IMR-90 (cell line): ENCODE measurements at places on chromosomes 1 and 21. TPM values are rescaled to one million over a fixed set of nuclear protein-coding genes. Genes with fewer than 3 reads are reported as not detected.

DNA sequence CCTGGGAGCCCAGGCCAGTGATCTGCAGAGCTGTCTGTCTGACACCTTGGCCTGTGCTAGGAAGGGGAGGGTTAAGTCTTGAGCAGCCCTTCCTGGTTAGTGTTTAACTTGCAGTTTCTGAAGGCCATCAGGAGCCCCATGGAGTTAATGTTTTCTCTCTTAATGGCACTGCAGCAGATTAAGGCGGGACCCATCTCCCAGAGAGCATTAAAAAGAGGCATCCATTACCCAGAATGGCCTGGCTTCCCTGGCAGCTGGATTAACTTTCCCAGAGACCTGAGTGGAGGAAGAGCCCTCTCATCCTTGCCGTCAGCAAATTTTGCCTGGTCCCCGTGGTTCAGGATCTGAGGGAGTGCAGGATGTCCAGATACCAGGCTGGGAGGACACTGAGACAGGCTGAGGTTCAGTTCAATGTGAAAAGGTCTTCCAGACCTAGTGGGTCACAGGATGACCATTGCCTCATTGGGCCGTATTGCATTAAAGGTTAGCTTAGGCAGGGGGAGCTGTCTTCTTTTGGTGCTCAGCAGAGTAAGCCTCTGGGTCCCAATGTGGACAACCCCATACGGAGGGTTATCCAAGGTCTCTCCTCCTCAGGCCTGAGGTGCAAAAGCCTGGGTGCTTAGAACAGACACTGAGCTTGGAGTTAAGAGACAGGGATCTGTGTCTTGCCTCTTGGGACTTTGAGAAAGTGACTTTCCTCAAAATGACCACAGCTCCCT lies 522.6 kb downstream of the PTPRU start:
- no peak for DNase-seq

Gene FCGR1A
- polyA plus RNA-seq: not detected in 2 replicates

DNA sequence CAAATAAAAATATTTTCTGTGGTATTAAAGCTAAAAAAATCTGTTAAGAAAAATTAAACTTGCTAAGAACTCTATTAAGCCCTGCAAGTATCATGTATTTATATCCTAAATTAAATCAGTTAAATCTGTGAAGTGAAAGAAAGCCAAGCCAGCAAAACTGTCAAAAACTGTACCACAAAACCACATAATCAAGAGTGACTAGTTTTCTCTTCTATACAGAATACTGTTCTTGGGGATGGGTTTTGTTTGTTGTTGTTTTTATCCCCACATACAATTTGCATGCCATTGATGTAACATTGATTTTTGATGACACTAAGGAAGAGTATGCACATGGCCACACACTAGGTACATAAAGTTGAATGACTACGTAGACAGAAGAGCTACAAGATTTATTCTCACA lies 20.4 kb downstream of the DPH5 start:
- no peak for DNase-seq

Gene LRRC71
- polyA plus RNA-seq: 0.47 and 0.50 TPM in 2 replicates

- DNase-seq: peak; percentile 65
Observed at GRCh38 chr1:157993147-157993917, at the start of gene KIRREL1. TSS of gene KIRREL1 (plus strand) at chr1:157993645. CDS start at chr1:157993677, 32 bp downstream.

Gene SLC16A4
- 20.8 and 27.7 TPM in 2 replicates for polyA plus RNA-seq

Gene NAXE
- 60.6 and 61.0 TPM in 2 replicates for polyA plus RNA-seq

DNA sequence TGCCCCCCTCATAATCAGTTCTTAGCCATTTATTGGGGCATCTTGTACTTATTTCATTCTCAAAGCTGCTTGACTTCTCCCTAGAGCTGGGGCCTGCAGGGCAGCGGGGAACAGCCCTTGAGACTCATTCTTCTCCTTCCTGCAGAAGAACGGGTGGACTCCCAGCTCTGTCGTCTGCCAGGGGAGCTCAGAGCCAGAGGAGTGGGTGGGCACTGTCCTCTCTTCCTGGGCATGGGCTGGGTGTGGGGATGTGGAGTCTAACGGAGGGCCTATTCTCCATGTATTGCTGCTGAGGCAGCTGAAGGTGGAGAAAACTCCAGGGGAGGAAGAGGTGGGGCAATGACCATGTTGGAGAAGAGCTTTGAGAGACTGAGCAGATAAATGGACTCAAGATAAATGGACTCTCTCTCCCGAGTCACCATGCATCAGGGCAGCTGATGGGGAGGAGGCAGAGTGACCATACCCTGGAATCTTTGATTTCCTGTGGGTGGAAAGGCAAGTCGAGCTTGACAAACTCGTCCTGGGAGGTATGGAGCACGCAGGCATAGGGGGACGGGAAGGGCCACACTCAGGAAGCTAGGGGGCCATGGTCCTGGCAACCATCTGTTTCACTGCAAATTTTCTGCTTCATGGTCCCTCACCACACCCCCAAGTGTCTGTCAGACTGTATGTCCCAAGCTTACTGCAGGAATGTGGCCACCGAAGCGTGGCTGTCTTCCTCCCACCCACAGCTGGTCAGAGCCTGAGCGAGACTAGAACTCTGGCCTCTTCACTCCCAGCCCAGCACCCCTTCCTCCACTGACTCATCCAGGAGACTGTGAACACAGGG lies 56.9 kb upstream of the ATP2B4 start:
- DNase-seq: peak; percentile 83

DNA sequence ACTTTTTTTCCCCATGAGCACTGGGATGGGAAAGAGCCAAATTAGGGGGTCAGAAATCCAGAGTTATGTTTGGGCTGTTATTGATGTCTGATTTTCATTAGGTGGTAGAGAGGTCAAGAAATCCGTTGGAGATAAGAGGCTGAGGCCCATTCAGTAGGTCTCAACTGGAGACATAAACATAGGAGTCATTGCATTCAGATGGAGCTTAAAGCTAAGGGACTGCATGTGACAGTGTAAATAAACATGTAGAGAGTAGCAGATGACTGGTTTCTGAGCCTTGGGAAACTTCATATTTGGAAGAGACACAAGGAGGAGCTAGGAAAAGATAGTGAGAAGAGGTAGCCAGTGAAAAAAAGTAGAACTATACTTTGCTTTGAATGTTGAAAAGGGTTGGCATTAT lies 11.7 kb downstream of the PTPRC start:
- no peak for DNase-seq

GRCh38 chr1:21313203-21313885 lies 23.1 kb upstream of the ECE1 start:
- DNase-seq: peak; percentile 88

GRCh38 chr1:115423776-115424175 lies 85.7 kb upstream of the NGF start:
- peak; percentile 74 for DNase-seq

GRCh38 chr1:208737922-208738321 lies 493.7 kb upstream of the PLXNA2 start:
- DNase-seq: no peak

Gene HMGCL
- 25.3 and 30.6 TPM in 2 replicates for polyA plus RNA-seq

Gene PLPPR4
- 3.9 and 4.5 TPM in 2 replicates for polyA plus RNA-seq

DNA sequence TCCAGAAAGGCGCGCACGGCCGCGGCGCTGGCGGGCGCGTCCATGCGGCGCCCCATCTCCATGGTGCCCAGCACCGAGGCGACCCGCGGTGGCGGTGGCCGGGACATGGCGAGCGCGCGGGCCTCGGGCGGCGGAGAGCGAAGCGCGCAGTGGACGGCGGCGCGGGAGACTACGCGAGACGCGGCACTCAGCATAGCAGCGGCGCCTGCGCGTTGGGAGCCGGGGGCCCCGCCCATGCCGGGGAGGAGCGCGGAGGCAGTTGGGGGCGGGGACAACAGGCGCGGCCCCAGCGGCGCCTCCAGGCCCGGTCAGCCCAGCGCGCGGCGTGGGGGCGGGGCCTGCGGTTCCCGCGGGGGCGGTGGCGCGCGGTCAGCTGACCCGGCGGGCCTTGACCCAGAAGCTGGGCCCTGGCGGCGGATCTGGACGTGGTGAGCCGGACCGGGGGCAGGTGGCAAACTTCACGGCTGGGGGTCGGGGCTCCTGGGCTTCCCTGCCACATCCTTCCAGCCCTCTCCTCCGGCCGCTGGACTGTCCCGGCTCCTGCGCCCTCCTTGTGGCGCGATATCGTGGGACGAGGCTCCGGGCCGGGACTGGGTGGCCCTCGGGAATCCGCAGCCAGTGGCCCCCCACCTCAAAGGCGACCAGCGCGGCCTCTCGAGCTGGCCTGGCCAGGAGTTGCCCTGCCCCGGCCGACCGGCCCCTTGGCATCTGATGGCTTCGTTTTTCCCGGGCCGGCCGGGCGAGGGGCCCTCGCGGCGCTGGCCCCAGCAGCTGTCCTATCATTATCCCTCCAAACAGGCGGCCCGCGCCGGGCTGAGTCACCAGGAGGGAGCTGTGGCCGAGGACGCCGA lies at the start of the genes AKR7A2 and SLC66A1:
Gene AKR7A2, minus strand, starts transcription at position 214 of the 851 bp plus-strand sequence. Its CDS starts 20 bp downstream, at position 194.
Gene SLC66A1, plus strand, starts transcription at position 396 of the 851 bp plus-strand sequence. CDS start 5,352 bp downstream, outside the sequence.
- peak; percentile 89 for DNase-seq

DNA sequence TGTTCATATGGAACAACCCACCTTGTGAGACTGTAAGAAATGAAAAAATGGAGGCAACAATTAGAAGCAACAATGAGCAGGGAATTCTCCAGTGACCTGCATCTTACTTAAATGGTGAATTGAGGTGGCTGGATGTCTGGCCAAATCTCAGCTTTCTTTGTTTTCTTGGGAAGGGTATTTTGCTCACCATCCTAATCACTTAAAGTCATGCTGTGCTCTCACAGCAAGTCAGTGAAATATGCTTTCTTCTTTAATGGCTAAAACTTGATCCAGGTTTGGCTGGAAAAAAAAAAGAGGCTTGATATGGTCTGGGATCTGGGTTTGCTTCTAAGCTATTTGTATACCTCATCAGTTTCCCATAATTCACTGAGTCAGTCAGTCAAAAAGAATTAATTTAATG lies 124.8 kb downstream of the ESRRG start:
- DNase-seq: no peak

DNA sequence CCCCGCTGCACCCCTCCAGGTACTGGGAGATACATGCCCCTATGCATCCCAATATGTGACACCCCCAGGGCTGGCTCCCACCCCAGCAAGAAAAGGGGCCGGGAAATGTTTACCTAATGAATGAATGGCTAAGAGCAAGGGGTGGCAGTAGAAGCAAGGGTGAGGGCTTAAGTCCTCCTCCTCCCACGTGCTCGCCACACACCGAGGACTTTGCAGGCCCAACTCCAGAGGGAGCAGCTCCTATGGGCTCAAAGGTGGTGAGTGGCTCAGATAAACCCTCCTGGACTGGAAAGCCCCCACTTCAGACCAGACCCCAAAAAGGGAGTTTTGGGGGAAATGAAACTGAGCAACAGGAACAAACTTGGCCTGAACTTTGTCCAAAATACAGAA lies 11.4 kb downstream of the SLC45A3 start:
- no peak for DNase-seq

DNA sequence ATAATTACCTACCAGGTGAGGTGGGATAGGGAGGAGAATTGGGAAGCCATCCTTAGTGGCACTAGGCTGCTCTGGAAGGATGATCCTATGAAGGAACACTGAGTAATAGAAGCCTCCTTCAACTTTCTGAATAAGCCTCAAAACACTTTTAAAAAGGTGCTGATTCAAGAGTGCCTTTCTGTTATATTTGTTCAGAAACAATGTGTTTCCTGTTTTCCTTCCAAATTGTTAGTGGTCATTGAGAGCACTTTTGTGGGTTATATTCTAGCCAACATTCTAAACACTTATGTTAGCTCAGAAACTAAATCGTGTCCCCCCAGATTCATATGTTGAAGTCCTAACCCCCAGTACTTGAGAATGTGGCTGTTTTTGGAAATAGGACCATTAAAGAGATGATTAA lies 237.3 kb downstream of the TNR start:
- DNase-seq: no peak

Gene TNFSF18
- polyA plus RNA-seq: 0.04 and 0.12 TPM in 2 replicates

GRCh38 chr1:62423580-62424242 lies 13.1 kb upstream of the USP1 start:
- DNase-seq: no peak

DNA sequence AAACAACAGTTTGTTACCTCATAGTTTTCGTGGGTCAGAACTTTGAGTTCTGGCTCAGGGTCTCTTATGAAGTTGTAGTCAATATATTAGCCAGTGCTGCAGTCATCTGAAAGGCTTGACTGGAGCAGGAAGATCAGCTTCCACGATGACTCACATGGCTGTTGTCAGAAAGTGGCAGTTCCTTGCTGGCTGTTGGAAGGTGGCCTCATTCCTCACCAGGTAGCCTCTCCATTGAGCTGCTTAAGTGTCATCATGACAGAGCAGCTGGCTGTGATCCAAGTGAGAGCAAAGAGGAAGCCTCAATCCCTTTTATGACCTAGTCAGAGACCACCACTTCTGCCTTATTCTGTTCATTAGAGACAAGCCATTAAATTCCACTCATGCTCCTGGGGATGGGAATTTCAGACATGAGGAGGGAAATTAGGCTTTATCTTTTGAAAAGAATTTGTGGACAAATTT lies 5.6 kb downstream of the OSBPL9 start:
- peak; percentile 80 for DNase-seq

Gene JAM2
- polyA plus RNA-seq: 2.0 and 2.1 TPM in 2 replicates

- peak; percentile 63 for DNase-seq
Observed at GRCh38 chr1:185929776-185930175, 195.6 kb downstream of the HMCN1 start.

Gene CYP4X1
- not detected in 2 replicates for polyA plus RNA-seq

DNA sequence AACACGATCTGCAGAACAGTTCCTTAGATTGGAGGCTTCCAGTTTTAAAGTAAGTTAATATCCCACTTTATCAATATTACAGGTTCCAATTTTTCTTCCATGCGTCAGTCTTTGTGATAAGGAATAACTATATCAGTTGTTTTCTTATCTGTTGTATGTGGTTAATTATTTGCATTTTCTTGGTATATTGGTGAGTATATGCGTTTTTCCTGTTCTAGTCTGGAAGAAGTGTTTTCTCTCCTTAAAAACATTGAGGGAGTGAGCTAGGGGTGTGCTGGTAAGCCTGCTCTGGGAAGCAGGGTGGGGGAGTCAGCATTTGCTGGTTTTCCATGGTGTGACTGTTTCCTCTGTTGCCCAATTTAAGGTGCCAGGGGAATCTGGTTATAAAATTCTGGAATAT lies 50.2 kb upstream of the KIF1B start:
- no peak for DNase-seq

GRCh38 chr1:13616234-13616633 lies 32.6 kb downstream of the PDPN start:
- peak; percentile 12 for DNase-seq

- no peak for DNase-seq
Observed at GRCh38 chr1:188170411-188170810, 1341.7 kb downstream of the PLA2G4A start.

Gene AXDND1
- not detected in 2 replicates for polyA plus RNA-seq

- no peak for DNase-seq
Observed at GRCh38 chr1:6248932-6249738, 5.2 kb downstream of the HES3 start.

DNA sequence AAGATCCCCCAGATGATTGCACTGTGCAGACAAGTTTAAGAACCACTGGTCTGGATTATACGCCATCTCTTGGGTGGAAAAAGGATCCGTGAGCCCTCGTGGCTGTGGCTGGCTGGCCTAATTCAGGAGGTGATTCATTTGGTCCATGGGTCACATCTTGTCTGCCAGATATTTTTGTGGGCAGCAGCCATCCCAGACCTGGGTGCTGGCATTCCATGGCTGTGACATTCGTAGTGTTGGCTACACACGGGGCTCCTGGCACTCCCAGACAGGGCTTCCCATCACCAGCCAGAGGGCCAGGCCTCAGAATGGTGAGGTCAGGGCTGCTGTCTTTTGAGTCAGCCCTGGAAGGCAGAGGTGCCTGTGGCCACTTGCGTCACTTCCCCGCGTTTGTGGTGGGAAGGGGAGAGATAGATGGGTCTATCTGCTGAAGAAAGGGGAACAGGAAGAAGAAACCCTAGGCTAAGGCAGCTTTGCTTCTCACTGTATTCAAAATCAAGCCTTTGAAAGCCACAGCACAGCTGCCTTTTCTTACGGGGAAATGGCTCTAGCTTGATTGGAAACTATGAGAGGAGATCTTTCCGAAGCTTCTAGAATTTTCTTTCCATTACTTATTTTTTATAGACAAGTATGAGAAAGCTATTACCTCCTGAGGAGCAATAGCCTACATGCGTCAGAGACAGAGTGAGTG lies 32.4 kb downstream of the EIF2D start:
- peak; percentile 22 for DNase-seq

Gene SLC1A7
- polyA plus RNA-seq: 0.05 and 0.06 TPM in 2 replicates
